ENCODE measurements at places on chromosomes 16 and 17.

GRCh38 chr17:48597528-48597777, 3.9 kb upstream of the HOXB5 start:
- DNase-seq, result no peak

GRCh38 chr16:50248845-50249244, 17.5 kb upstream of the ADCY7 start:
- DNase-seq, result no peak

- no peak for DNase-seq
These were observed 28.8 kb upstream of the ST6GALNAC1 start for GRCh38 chr17:76672270-76672851.

- DNase-seq, result no peak
These were observed 7.6 kb downstream of the PSME3IP1 start for GRCh38 chr16:57178196-57178595.

DNA sequence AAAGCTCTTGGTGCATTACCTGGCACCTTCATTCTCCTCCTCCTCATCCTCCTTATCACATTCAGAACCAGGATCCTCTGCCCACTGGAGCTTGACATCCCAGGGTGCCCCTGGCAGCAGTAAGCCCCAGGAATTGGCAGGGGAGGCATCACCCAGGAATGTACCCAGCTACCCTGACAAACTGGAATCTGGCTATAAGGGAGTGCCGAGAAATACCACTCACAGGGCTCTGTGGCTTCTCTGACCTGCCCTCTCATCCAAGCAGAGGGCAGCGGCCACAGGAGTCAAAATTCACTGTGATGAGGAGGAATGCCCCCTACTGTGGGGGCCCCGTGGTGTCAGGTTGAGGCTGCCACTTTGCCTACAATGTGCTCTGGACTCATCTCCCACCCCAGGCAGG, 19.6 kb downstream of the MPP3 start:
- no peak for DNase-seq

GRCh38 chr17:79752175-79752574, 21.4 kb downstream of the ENPP7 start:
- no peak for DNase-seq

DNA sequence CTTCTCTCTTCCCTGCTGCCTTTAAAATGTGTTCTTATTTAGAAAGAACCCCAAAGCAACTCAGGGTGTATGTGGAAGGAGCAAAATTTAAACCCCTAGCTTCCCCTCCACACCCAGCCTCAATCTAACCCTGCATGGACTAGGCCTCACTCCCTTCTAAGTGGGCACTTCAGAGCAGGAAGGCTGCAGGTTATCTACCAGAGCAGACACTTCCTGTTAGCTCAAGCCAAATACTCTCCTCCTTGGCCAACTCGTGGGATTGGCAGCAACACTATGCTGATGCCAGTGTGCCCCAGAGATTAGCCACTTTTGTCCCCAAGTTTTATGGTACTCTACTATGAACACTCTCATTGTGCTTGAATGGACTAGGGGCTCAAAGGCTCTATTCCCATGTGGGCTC, 35.6 kb downstream of the CCDC42 start:
- DNase-seq, result no peak

DNA sequence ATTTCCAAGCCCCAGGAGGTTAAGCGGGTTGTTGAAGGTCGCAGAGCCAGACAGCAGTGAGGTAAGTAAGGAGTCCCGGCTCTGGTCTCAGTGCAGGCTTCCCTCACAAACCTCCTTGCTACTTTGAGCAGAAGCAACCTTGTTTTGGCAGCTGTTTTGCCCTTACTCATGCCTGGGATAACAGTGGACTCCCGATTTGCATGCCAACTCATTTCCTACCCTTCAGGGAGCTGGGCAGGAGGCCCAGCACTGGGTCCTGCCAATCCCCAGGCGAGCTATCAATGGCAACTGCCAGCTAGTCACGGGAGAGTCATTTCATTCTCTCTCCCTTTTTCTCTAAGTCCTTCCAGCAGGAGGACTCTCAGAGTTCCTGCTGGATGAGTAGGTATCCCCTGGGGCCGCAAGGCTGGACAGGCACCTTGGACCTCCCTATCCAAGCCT, 72.0 kb upstream of the KSR1 start:
- DNase-seq, result no peak

- no peak for DNase-seq
These were observed 2.4 kb downstream of the SLC16A3 start for GRCh38 chr17:82231312-82231561.

DNA sequence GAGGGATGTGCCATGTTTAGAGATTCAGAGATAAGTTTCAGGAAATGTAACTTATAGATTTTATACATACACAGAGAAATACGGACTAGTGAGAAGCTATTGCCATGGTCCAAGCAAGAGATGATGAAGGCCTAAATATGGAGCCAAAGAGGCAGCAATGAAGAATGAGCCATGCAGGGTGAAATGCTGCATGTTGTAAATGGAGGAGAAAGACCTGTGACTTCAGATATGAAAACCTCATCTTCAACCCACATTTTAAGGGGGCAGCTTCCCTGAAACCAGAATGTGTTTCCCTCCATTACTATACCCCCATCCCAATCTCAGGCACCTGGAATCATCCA, 2.9 kb downstream of the CCL2 start:
- no peak for DNase-seq

GRCh38 chr16:2482708-2483534, 8.0 kb downstream of the TBC1D24 start:
- DNase-seq, result no peak

DNA sequence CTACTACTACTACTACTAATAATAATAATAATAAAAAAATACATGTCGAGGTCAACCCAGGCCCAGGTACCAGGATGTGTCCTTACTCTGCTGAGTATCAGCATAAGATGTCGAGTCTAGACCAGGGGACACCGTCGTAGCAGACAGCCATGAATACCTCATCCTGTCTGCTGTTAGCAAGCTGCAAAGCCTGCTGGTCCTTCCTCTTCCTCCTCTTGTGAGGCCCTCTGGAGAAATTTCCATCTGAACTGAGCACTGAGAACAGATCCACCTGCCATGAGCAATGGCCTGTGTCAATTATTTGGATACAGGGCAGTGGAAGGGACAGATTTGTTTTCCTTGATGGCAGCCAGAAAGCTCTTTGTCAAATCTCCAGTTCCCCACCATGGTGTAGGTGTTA, 168.5 kb downstream of the XYLT1 start:
- DNase-seq, result no peak

DNA sequence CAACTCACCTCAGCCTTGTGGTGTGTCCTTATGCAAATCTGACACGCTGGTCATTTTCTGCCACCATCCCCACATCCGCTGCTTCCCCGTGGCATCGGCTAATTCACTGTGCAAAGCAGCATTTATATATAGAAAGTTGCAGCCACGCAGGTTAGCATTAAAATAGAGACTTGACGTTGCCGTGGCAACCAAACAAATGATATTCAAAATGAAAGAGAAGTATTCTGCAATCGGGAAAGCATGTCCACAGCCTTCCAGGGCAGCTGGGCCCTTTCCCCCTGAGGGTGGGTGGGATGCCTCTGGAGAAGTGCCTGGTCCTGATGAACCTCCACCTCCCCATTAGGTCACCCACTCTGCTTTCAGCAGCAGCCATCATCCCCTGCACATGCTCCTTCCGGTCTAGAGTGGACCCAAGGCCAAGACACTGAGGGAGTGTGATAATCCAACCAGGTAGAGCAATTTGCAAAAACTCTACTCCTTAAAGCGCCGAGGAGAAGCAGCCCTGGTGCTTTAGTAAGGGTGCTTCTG, 138.7 kb downstream of the GAS7 start:
- DNase-seq, result no peak

- DNase-seq, result no peak
These were observed 18.4 kb downstream of the NPIPA1 start for GRCh38 chr16:14955546-14956231.
